ENCODE measurements at places on chromosomes 7 and 10.
A peak's percentile ranks its signal among the peaks of the same experiment; 100 is the strongest.

DNA sequence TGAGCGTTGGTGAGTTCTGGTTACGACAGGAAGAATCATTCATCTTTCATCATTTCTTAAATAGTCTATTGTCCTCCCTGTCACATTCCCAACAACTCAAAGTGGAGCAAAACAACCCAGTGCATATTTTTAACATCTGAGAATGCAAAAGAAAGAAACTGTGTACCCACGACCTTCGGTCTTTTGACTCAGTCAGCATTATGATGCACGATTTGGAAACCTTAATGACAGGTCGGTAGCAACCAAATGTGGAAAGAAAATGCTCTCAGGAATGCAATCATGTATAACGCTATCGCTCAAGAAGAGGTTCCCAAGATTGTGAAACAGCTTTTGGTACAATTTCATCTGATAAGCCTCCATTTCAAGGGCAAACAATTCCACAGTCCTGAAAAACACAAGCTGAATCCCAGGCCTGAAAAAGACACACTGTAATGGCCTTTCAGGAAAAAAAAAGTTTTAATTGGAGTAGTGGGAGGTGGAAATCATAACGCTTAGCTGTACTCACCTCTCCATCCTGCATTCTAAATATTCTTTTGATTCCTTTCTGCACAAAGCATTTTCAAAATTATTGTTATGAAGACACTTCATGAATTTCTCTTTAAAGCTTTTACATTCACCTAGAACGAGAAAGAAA, 2.6 kb downstream of the COX19 start:
- no peak for DNase-seq

DNA sequence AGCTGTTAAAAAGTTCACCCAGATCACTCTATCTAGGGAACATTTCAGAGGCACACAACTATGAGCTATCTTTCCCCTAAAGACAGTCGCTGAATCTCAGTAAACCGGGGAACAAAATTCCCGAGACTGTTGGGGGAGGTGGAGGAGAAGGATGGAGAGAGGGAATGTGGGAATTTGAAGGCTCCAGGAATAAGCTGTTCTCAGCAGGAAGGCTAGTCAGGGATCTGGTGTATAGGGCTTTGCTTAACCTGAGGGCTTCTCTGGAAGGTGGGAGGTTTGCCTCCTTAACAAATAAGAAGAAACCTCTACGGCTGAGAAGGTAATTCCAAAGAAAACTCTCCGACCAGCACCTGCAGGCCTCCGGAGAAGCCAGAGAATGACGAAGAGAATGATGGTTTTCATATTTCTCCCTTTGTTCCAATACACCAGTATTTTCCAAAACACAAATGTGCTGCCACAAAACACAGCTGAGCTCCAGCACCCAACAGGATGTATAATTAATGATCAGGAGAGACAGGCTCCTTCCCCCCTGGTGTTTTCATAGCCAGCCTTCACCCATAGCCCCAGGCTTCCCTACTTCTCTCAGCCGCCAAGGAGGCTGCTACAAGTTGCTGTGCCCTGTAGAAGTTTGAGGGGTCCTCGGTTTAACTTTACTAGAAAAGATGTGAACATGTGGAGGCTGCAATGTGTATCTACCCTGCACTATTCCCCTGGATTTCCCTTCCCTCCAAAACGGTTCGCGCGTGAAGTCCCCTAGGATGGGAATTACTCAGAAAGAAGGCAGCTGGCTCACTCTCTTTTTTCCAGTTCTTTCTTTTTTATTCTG, 2.0 kb downstream of the KCNMA1 start:
- DNase-seq: no peak

DNA sequence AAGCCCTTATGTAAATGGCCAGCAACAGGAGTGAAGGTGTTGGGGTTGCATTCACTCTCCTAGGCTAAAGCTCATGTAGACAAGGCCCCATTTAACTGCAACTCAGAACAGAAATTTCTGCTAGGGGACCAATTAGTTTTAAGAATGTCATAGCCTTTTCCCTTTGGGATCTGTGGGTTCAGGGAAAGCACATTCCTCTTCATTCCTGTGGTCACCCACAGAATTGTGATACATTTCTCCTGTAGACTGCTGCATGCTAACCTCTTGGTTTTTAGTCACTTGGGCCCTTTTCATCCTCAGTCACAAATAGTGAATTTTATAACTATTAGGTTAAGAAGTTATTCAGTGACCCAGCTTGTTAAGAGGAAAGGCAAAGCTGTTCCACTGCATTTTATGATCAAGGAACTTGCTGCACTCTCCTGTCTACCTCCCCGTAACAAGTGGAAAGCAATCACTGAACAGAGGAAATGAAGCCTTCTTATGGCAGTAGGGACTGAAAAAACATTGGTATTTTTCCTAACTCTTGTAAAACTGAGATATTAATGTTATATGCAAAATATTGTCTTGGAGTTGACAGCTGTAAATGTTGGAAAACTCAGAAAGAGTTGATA, 124.9 kb downstream of the SND1 start:
- no peak for DNase-seq

GRCh38 chr7:150788474-150789269, 11.5 kb downstream of the TMEM176B start:
- DNase-seq: no peak

- DNase-seq: no peak
Observed at GRCh38 chr7:123401295-123401694, 133.1 kb downstream of the IQUB start.

DNA sequence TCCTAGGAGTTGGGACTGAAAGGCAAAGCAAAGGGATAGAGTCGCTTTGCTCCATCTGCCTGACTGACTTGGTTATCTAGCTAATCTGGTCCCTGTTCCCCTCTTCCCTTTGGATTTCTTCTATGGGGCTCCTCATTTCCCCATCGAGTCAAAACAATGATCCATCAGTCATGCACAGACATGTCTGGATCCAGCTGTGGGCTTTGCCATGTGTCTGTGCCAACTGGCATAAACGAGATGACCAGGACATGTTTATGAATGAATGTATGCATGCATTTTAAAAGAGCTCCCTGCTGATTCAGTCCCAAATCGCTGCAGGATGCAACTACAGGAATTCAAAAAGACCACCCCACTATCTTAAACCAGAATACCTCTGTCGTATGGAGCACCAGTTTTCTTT, 122.0 kb downstream of the ARL4A start:
- no peak for DNase-seq

DNA sequence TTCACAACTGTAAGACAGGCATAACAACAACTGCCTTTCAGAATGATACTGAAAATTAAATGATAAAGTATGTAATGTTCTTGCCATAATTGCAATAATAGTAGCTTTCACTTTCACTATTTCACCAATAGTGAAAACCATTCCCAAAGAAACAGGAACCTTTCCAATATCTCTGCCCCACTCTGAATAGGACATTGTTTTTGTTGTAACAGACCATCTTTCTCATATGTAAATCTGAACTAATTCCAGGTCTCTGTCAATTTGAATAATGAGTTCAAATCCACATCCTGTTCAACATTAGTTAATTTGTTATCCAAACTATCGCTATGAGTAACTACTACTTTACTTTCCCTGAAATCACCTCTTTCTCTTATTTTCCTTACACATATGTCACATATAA, 148.0 kb downstream of the LRRN3 start:
- DNase-seq: no peak

- DNase-seq: no peak
Observed at GRCh38 chr7:1713502-1714484, 43.7 kb downstream of the ELFN1 start.

DNA sequence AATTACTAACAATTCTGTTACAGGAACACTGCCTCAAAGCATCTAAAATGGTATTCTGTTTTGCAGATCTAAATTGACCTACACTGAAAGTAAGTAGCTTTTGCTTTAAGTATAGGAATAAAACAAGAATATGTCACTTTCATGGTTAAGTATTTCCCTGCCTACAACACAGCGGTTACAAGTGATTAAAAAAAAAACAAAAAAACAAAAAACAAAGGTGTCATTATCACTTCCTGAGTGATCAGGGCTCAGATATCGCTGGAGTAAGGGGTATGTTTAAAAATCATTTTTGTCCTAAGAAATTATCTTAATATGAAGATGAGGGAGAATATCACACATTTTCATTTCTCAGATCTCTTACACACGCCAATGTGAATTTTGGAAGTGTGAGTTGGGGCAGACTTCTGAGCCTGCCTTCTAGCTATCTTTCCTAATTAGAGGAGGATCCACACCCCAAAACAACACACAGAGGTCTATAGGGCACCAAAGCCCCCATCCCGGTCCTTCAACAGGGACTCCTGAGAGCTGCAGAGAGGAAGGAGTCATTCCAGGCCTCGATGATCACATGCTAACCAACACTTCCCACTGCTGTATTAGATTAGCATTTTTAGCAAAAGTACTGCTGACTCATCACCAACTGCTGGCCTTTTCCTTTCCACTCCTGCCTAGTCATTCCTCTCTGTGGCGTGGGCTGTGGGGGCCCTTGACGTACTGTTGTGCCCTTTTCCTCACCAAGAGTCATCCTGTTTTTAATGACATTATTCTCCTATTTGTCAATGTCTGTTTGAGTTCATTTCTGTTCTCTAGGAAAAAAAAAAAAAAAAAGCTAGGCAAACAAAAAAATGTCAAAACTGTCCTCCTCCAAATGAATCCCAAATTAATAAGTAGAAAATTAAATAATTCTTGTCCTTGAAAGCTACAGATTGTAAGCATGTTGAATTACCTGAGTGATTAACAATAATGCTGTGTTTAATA, 31.2 kb downstream of the PRTFDC1 start:
- DNase-seq: peak; percentile 43

DNA sequence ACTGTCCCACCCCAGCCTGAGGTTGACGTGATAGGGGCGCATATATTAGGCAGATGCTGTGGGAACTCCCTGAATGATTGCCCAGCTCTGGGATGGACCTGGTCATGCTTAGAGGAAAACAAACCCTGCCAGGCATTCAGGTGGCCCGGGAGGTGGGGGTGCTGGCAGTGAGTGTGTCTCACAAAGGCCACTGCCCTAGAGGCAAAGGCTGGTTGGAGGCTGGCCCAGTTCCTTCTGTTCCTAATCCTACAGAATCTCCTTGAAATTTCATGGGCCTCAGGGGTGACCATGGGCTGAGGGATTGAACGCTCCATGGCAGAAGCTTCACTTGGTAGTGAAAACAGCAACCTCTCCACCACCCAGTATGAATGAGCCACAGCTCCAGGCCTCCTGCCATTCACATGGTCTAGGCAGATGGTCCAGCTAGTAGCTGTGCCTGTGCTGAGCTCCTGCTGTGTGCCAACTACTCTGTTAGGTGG, 25.6 kb downstream of the ADRA2A start:
- no peak for DNase-seq

DNA sequence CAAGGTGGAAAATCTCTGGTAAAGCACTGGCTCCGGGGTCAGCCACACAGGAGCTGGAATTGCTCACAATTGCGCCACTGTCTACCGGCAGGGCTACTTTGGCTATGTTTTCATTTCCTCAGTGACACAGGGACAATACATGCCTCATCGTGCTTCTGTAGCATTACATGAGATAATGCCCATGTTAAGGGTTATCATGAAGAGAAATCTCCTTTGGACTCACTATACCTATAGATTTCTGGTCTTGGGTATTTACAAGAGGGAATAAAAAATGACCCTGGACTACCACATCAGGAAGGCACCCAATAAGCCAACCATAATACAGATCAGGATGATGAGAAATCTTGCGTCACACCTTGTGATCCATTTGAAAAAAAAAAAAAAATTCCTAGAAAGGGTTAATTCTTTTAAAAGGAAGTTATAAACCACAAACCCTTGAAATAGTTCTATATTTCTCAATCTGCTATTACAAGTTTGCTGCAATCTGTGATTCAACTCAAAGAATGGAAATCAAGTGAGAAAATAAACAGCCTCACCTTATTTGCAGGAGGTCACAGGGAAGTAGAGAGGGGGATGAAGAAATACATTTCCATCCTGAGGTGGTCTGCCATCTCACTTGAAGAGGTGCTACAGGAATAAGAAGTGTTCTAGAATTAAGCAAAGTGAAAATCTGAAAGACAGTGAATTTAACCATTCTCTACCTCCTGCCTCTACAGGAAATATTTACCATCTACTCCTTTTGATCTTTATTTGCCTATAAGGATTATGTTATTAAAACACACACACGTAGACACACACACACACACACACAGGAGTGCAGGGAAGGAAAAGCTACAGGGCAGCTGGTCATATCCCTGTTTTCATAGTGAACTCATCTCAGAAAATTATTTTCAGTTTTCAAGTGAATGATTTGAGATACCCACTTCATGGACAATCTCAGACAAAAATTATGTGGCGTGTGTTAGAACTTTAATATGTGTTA, 231.3 kb upstream of the CELF2 start:
- no peak for DNase-seq

GRCh38 chr7:104878577-104878976, 135.4 kb upstream of the KMT2E start:
- no peak for DNase-seq

DNA sequence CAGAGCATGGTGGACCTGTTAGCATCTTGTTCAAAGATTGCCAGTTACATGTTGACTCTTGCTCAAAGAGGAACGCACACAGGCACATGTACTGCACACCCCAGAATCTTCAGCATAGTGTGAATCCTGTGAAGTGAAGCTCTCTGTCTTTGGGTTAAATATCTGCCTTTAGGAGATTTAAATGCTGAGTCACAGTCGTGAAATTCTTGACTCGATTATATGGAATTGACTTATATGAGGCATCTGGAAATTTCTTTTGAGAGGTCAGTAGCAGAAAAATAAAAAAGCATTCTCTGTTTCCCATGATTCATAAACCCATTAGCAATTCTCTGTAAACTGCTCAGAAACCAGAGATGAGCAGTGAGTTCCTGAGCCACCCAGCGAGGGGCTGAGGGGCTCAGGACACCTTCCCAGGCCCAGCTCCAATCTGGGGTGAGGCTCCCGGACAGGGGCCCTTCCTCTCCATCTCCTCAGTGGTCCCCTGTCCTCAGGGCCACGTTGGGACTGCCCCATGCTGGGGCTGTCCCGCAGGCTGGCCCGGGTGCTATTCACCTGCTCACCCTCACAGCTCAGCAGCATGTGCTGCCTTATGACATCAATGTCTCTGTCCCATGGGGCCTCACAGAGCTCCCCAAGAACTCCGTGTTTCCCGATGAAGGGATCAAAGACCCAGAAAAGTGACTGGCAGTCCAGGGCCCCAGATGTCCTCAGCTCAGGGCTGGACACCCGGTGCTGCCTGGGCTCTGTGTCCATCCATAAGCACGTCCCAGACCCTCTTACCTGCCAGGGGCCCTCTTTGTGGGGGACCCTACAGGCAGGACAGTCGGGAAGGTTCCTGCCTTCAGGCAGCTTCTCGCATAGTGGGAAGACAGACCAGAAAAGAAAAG, 50.0 kb upstream of the INSIG1 start:
- DNase-seq: no peak

DNA sequence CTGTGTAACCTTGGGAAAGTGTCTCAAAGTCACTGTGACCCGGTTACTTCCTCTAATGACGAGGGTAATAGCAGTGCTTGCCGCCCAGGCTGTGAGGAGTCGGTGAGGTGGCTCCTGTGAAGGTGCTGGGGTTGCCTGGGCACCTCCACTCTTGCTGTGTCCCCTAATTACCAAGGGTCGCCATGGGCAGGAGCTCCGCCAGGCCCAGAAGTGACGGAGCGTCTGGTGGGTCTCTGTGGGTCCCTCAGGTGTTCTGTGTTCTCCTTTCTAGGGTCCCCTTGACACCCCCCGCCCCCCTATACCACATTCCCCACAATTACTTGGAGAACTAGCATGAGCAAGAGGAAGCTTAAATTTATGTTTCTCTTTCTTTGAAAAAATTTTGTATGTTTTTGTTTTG, 161.5 kb downstream of the WDR37 start:
- no peak for DNase-seq

GRCh38 chr10:60757420-60757895, 20.8 kb upstream of the CDK1 start:
- DNase-seq: no peak

GRCh38 chr7:121385800-121386179, 10.3 kb downstream of the FAM3C start:
- no peak for DNase-seq

GRCh38 chr10:16518822-16519221, 2.9 kb downstream of the C1QL3 start:
- DNase-seq: no peak

Measured in CD4-positive, alpha-beta T cell treated with Interleukin-6 for 4 hours (primary cell).